ENCODE measurements at places on chromosomes 7 and 10.

DNA sequence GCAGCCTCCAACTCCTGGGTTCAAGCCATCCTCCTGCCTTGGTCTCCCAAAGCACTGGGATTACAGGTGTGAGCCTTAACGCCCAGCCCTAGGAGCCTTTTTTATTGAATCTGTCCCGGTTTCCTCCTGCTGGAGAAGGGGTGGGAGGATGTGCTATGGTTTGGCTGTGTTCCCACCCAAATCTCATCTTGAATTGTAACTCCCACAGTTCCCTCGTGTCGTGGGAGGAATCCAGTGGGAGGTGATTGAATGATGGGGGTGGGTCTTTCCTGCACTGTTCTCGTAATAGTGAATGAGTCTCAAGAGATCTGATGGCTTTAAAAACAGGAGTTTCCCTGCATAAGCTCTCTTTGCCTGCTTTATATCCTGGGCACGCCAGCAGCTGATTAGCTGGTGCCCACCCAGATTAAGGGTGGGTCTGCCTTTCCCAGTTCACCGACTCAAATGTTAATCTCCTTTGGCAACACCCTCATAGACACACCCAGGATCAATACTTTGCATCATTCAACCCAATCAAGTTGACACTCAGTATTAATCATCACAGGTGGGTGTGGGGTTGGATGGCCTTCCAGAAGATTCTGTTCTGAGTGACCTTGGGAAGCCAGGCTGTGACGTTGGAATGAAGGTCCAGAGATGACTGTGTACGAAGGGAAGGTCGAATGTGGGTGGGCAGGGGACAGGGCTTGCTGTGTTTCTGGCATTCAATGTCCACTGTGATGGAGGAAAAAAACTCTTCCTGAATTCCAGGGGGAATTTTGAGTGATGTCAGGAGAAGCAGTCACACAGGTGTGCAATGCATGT, 33.8 kb upstream of the CUX1 start:
- DNase-seq: no peak

DNA sequence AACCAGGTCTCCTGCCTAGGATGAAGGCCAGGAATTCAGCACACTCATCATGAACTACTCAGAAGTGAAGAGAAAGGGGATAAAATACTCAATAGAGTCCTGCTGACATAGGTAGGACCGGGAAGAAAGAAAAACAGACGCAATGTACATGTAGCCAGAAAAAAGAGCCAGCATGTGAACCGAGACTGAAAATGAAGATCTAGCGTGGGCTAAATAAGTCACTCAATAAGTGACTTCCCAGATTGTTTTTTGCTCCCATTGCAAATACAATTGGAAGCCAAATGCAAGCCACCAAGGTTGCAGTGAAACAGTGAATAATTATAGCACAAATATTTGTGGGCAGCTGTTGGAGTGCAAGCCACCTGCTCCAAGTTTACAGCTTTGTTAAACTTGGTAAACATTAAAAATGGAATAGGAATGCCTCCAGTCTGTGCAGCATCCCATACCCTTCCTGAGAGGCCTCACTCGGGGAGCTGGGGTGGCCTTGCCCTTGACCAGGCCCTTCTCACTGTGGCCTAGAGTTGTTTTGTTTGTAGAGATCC, 34.7 kb upstream of the HPS1 start:
- DNase-seq: no peak

DNA sequence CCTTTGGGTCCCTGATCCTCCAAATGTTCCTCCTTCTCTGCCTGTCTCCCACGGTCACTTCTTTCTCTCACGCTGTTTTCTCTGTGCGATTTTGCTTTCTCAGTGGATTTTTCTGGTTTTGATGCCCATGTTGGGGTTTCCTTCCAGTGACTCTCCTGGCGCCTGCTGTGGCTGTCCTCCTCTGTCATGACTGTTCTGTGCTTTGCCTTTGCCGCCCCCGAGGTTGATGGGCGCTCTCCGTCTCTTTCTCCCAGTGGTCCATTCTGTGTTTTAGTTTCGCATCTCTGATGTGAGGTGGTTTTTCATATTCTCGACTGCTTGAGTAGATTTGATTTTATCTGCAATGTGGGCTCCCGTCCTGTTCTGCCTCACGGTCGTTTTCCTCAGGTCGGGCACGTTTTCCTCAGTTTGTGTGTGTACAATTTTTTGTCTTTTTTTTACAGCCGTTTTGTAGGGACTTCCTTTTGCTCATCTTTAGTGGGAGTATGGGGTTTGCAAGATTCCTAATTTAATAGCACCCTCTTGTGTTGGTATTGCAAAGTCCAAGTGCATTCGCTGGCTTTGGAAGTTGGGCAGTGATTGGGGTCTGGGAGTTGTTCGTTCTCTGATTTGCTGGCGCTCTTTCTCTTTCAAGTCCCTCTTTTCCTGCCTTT, 100.0 kb downstream of the INPP5A start:
- peak; percentile 13 for DNase-seq

GRCh38 chr10:101489355-101489754, 98.7 kb downstream of the POLL start:
- DNase-seq: no peak

DNA sequence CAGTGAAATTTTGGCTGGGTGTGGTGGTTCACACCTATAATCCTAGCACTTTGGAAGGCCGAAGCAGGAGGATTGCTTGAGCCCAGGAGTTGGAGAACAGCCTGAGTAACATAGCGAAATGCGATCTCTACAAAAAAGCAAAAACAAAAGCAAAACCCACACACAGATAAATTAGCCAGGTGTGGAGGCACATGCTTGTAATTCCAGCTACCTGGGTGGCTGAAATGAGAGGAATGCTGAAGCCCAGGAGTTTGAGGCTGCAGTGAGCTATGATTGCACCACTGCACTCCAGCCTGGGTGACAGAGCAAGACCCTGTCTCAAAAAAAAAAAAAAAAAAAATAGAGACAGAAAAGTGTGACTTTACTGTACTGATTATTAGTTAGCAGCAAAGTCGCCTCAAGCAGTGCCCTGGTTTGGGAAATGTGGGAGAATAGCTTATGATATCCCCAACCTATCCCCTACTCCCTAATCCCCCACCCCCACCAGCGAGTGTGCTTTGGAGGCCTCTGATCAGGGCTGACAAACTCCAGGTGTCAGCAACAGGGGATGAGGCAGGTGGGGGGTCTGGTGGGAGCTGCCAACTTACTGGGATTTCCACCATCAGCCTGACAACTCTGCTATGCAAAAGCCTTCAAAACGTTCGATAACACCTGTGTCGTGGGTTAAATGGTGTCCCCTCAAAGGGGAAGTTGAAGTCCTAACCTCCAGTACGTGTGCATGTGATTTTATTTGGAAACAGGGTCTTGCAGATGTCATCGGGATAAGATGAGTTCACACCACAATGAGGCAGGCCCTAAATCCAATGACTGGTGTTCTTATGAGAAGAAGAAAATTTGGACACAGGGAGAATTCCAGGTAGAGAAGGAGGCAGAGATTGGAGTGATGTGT, 124.7 kb upstream of the SDK1 start:
- DNase-seq: no peak

DNA sequence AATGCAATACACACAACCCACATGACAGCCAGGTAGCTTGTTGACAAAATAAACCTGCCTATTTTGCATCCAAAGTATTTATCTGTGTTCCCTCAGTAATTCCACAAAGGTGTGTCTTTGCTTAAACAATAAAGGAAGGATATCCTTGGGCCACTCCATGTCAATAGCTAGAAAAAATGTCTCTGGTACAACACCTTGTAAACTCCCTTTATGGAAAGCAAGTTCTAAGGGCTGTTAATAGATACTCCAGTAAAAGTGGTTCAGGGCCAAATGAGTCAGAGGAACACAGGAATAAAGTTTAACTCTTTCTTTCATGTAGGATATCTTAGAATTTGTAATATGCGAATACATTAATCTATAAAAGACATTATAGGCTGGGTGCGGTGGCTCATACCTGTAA, 96.9 kb upstream of the LRRTM3 start:
- no peak for DNase-seq

GRCh38 chr7:55140941-55141278, 122.1 kb downstream of the EGFR start:
- no peak for DNase-seq

DNA sequence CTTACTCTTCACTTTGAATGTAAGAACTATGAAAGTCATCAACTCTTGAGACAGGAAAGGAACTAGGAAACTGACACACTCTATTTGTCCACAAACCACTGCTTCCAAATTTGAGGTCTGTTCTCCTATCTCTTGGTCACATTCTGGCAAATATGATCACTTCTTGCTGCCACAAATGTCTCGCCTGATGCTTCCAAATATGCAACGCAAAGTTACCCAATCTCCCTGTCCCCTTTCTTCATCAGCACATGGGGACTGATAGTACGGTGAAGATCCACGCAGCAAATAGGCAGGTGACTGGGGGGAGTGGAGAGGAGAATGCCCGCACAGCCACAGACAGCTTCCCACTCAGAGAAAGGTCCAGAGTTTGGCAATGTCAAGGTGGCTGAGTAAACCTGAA, 92.6 kb upstream of the TCF7L2 start:
- no peak for DNase-seq

- DNase-seq: no peak
These were observed 290.0 kb upstream of the MKI67 start for GRCh38 chr10:128416231-128416630.

DNA sequence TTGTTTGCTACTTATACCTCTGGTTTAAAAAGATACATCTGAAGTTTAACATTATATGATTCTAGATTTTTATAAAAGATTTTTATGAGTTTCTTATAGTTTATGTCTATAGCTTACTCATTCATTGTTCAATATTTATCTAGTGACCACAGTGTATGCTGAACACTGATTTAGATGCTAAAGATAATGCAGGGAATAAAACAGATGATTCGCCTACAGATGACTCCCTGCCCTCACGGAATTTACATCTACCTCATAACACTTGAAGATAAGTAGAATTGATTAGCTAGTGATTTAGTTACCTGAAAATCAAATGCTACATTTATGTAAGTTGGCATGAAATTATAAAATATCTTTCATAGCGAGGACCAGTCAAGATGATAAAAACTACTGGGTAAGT, 105.8 kb downstream of the HIPK2 start:
- DNase-seq: no peak

DNA sequence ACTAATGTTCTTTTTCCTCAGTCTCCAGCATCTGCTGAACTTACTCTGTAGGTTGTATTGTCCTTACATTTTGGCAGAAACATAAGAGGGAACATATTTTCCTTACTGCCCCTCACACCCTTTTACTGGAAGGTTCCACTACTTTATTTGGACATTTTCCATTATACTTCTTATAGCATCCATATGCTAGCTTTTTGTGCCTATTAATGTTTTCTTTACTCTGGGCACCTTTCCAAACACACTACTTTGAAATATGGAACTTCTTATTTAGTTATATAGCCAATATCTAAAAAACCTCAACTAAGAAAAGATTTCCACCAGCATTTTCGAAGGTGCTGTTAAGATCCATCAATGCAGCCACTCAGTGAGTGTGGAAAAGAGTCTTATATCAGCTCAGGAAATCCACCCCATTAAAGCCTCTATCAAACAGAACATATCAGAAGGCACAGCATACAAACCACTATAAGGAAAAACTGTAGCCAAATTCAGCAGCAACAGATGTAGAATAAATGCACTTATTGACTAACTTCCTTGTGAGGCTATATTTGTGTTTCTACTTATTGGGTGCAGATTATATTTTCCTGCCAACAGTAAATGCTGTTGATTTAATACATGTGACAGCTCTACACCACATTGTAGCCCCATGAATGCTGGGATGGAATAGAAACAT, 272.5 kb upstream of the SEMA3E start:
- DNase-seq: no peak

DNA sequence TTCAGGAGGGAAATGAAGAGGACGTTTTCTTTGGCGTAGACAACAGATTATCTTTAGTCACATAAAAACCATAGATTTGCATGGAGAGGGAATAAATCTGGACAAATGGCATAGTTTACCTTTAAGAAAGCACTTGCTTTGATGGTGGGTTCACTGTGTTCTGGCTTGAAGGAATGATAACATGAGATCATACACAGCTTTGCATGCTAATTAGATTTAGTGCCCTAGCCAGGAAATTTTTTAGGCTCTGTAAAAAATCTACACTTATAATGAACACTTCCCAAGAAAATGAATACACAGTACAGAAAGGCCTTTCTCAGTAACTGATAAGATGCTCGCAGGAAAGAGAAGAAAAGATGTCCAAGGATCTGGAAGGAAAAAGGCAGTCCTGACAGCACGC, 218.2 kb upstream of the AOAH start:
- no peak for DNase-seq

DNA sequence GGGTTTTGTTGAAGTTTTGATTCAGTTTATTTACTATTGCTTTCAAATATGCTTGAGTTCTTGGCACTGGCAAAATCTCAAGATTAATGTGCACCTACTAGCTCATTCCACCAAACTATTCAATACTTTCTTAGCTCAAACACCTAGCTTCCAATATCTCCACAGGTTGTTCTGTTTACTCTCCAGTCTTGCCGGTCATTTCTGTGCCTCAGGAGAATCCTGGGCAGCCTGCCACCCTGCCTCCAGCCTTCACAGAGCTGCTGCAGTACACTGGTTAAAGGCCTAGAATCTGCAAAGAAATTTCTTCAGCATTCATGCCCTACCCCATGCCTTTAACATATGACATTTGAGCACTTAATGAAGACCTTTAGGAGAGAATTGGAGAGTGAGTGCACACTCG, 4.0 kb upstream of the TMEM106B start:
- DNase-seq: no peak

DNA sequence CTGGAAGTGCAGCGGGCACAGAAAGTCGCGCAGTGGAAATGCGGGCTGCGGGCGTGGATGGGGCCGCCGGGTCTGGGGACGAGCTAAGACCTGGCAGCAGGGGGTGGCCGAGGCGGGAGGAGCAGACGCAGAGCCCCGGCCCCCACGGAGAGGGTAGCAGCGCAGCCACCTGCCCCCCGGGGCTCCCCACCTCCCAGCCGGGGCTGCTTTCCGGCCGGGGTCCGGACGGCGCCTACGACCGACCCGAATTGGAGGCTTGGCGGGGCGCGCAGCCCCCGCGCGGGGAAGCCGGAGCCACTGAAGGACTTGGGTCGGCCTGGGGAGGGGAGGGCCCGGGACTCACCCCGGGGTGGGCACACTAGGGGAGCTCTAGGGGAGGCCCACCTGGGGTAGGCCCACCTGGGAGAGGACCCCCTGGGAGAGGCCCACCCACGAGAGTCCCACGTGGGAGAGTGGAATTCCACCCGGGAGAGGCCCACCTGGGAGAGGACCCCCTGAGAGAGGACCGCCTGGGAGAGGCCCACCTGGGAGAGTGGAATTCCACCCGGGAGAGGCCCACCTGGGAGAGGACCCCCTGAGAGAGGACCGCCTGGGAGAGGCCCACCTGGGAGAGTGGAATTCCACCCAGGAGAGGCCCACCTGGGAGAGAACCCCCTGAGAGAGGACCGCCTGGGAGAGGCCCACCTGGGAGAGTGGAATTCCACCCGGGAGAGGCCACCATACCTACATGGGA, 854 bp upstream of the CFAP46 start:
- no peak for DNase-seq

- no peak for DNase-seq
These were observed 14.3 kb downstream of the ADAM12 start for GRCh38 chr10:126373972-126374371.

GRCh38 chr10:29709484-29710002, 74.8 kb upstream of the SVIL start:
- no peak for DNase-seq

Data from activated CD4-positive, alpha-beta T cell treated with anti-CD3 and anti-CD28 coated beads, Interleukin-2, amount 50 U/mL, for 24 hours (primary cell).